ENCODE measurements at places on chromosomes 3 and 15.

- no peak for DNase-seq
Observed at GRCh38 chr3:108175352-108175751, 46.9 kb downstream of the IFT57 start.

GRCh38 chr15:88681610-88682221 is 42.9 kb downstream of the ISG20 start:
- no peak for DNase-seq

- no peak for DNase-seq
Observed at GRCh38 chr15:74179983-74180880, 6.7 kb downstream of the ISLR start.

DNA sequence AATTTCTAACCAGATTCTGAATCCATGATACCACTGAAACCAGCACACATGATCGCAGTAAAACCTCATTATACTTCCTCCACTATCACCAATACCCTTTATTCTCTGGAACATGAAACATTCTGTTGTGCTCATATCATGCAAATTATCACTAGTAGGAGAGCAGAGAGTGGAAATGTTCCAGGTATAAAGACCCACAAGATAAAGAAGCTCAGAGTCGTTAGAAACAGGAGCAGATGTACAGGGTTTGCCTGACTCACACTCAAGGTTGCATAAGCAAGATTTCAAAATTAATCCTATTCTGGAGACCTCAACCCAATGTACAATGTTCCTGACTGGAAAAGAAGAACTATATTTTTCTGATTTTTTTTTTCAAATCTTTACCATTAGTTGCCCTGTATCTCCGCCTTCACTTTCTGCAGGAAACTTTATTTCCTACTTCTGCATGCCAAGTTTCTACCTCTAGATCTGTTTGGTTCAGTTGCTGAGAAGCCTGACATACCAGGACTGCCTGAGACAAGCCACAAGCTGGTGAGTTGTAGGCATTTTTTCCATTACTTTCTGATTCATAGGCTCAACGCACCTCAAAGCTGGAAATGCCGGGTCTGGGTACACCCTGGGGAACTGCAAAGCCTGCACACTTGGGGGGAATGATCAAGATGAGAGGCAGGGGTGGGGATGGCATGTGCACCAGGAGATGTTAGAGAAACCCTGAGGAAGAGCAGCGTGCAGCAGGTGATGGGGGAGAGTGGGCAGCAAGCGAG is at the start of gene CCR2:
CCR2 (plus strand) TSS at position 465 of the 764 bp plus-strand sequence. CDS start 3,417 bp downstream, outside the sequence.
- no peak for DNase-seq

DNA sequence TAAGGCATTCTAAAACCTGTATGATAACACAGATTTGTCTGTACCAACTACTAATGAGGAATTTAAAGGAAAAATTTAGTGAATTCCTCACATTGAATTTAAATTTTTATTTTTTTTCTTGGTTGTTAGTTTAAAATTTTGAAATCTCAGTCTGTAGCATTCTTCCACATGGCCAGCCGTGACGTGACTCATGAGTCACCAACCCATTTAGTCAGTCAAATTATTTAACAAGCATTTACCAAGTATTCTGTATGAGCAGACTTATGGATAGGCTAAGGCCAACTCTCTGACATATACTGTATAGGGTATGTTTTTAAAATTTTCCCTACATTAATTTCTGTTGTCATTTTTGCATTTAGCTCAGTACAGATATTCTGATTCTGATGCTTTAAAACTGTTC is 112.9 kb downstream of the CNTN4 start:
- DNase-seq: no peak

- DNase-seq: peak; percentile 21
Observed at GRCh38 chr3:197186887-197187588, 111.4 kb downstream of the DLG1 start.

GRCh38 chr3:129021140-129021551 is 20.0 kb downstream of the EFCC1 start:
- no peak for DNase-seq

GRCh38 chr15:33160581-33161165 is 33.8 kb downstream of the FMN1 start:
- no peak for DNase-seq

- DNase-seq: no peak
Observed at GRCh38 chr3:126306888-126307482, 50.2 kb downstream of the KLF15 start.

DNA sequence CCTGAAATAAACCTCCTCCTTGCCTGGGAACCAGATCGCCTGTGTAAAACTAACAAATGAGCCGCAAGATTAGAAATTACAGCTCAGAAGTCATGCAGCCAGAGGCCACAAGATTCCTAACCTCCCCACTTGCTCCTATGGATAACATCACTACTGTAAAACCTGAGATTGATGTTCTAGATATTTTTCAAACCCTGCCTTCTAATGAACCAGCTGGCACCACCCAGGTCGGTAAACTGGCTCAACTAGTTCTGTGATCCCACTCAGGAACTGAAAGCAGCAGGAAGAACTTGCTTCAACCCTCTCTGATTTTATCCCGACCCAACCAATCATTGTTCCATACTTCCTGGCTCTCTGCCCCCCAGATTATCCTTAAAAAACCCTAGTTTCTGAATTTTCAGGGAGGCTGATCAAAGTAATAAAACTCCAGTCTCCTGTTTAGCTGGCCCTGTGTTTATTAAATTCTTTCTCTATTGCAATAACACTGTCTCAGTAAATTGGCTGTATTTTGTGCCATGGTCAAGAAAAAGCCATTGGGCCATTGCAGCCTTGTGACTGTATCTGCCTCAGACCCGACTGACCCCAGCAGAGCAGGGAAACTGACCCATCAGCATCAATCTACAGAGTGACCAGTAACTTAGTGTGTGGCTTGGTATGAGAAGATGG is 98.9 kb downstream of the RPLP1 start:
- DNase-seq: no peak

- no peak for DNase-seq
Observed at GRCh38 chr15:38088971-38089370, 154.5 kb downstream of the TMCO5A start.

DNA sequence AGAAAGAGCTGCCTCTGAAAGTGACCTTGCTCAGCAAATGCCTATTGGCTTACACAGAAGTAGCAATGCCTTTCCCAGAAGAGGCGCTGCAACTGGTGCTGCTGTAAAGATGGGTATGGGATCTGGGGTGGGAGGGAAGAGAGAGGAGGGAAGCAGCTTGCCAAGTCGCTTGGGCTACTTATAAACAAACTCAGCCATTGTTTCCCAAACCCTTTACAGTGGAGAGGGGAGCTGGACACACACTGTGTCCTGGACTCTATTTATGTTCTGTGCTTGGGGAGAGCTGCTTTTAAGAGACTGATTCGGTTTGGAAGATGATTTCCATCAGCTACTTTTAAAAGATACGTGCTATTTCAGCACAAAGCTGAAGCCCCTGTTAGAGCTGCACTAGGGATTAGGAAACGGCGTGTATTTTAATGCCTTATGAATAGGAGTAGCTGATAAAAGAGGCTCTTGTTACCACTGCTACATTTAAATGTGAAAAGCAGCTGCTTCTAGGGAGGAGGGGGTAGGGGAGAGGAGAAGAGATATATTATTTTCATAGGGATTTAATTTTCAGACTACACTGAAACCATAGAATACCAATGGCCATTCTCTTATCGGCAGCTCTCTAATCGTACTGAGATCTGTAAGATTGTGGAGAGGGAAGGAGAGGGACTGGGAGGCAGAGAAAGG is 440.6 kb downstream of the MCTP2 start:
- DNase-seq: no peak

DNA sequence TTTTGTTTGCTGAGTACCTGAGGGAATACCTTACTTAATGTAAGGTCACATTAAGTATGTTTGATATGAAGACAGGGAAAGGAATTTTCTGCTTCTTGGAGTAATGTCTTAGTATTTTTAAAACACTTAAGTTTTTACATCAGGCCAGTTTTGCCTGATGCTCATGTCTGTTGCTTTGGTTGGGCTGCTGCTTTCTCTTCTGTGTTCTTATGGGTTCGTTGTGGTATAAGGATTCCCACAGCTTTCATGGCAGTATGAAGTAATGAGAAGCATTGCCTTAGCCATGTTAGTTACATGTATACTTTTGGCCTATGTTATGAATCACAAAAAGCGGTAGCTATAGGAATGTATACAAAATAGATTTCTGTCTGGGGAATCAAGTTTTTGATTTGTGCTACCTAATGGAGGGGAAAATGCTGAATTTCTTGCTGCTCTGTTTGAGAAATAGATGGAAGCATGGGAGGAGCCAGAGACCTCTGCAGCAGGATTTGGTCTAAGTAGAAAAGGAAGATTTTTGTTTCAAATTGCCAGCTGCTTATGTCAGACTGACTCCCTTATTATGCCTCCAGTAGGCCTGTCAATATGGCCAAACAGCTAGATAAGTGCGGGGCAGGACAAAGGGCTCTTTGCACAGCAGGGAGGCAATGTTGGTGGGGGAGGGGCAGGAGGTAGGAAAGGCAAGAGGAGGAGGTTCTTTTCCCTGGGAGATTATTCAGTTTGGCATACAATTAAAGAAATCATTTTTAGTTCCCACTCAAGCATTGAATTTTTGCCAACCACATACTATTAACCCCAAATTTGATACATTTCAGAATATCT is 5.2 kb downstream of the SETD5 start:
- no peak for DNase-seq

DNA sequence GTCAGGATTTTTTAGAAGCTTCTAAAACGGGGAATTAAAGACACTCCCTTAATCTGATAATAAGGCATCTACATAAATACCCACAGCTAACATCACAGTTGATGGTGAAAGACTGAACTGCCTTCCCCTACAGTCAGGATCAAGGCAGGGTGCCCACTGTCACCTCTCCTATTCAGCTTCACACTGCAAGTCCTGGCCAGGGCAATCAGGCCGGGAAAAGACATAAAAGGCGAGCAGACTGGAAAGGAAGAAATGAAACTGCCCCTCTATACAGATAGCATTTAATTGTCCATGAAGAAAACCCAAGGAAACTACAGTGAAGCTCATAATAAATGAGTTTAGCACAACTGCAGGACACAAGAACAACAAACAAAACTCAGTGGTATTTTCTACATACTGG is 61.7 kb downstream of the HERC2 start:
- no peak for DNase-seq

GRCh38 chr15:71654720-71655174 is 155.6 kb upstream of the NR2E3 start:
- no peak for DNase-seq

Measured in CD4-positive, alpha-beta T cell treated with Interferon alpha-2 for 1 hour (primary cell).